Stimulated activated CD8-positive, alpha-beta memory T cell treated with anti-CD3 and anti-CD28 coated beads, Interleukin-4, amount 100 ng/mL, for 1 hour (primary cell): ENCODE measurements at places on chromosomes 12 and 14.

GRCh38 chr14:70392676-70393075 is 24.2 kb downstream of the SYNJ2BP start:
- no peak for DNase-seq

GRCh38 chr12:29660847-29661246 is 122.9 kb downstream of the TMTC1 start:
- no peak for DNase-seq

DNA sequence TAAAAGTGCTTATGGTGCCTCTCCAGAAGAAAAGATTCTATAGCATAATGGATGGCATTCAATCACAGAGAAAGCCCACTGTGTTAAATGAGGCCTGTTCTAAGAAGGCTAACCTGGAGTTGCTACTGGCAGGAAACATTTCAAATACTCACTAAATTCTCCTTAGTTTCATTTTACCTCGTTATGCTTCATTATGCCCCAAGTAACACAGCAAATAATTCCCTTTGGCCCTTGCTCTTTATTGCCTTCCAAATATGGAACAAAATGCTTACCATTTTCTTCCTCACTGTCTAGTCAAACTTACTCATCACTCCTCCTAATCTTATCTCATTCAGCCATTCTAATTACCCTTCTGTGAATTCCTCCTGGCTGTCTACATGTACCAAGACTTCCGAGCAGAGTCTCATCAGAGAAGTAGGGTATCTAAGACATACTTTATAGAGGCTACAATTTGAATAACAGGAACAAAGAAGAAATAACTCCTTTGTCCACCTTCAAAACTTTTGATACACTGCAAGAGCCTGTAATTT is 292.1 kb upstream of the CLEC14A start:
- no peak for DNase-seq

DNA sequence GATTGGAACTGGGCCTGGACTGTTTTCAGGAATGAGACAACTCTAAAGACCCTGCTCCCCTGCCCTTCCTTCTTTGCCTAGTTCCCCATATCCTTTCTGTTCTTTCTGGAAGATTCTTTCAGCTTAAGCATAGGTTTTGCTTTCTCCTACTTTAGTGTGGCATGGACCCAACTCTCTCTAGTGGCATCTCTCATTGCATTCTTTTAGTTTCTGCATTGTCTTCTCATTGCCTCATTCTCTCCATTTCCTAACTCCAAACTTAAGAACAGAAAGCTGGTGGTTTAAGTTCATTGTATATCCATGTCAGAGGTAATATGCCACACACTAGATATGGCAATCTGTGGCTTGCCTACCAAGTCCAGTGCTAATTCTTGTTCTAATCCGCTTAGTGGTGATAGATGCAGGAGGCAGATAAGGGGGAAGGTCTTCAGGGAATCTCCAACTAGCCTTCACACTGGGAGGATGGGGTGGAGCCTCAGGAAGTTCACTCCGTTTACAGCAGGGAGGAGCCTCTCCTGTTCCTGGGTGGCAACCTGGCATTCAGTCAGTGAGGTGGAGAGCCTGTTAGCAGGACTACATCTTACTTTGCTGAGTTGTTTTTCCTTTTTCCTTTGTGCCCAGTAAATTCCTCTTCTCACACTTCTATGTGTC is 165.1 kb upstream of the LMNTD1 start:
- DNase-seq: no peak

DNA sequence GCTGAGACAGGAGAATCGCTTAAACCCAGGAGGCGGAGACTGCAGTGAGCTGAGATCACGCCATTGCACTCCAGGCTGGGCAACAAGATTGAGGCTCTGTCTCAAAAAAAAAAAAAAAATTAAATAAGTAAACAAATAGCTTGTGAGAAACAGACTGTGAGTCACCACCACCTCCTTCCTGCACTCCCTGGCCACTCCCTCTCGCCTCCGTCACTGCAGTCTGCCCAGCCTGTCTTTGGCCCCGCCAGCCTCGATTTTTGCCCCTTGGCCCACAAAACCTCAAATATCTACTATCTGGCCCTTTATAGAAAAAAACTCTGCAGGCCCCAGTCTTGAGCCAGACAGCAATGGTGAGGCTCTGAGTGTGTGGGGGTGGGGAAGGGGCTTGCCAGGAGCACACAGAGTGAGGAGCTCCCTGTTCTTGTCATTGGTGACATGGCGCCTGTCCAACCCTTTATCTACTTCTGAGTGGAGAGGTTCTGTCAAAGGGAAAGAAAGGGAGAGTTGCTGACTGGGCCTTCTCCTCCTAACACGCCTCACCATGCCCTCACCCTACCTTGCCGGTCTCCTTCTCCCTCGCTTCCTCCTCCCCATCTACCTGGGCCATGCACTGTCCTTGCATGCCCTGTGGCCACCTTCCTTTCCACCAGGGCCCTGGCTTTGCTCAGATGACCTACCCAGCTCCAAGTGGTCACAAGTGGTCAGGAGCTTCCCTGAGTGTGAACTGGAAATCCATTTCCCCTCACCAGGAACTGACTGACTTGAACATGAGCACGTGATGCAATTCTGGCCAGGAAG is 22.1 kb downstream of the LGMN start:
- DNase-seq: no peak

- no peak for DNase-seq
Observed at GRCh38 chr12:89597770-89598169, 71.9 kb upstream of the POC1B start.

DNA sequence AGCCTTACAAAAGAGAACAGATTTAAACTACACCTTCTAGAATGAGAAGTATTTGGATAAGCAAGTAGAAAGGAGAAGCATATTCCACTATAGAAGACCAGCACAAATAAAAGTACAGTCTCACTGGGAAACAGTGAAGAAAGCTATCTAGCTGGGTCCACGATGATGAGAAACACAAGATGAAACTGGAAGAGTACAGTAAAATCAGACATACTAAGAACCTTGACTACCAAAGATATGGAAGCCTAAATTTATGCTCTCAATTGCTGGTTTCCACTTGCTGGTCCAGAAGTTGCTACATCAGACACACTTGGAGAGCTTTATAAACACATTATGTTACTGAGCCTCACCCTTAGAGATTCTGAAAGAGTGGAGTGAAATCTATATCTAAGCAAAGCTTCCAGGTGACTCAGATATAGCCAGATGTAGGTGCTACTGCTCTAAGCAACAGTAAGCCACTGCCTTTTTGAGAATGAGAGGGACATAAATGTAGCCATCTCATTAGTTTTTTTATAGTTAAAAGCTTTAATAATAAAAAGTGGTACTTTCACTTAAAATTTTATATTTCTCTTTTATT is 96.3 kb upstream of the BBS10 start:
- no peak for DNase-seq

GRCh38 chr12:25675808-25676207 is 122.7 kb upstream of the LMNTD1 start:
- DNase-seq: no peak

DNA sequence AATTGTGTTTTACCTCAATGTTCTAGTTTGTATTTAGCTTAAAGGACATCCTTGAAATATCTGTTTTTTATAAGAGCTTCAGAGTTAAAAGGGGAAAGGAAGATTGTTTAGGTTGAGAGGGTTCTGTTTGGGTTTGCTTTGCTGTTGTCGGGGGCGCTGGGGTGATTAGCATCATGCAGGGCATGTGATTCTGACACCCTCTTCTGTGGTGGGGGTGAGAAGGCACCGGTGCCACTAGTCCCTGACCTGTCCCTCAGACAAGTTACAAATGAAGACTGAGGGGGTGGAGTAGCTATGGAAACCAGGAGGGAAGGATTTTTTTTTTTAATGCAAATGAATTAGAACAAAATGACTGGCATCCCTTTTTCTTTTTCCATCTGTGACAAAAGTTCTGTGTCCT is 291.3 kb downstream of the RPAP3 start:
- no peak for DNase-seq
